ENCODE measurements at places on chromosomes 7 and 10. TPM values are rescaled to one million over a fixed set of nuclear protein-coding genes. Genes with fewer than 3 reads are reported as not detected.

The TMEM184A gene
- 0.45 TPM for polyA plus RNA-seq

The TRIM50 gene
- 0.15 TPM for polyA plus RNA-seq

GRCh38 chr7:5705318-5705717 is 76.1 kb downstream of the RNF216 start:
- DNase-seq = no peak

DNA sequence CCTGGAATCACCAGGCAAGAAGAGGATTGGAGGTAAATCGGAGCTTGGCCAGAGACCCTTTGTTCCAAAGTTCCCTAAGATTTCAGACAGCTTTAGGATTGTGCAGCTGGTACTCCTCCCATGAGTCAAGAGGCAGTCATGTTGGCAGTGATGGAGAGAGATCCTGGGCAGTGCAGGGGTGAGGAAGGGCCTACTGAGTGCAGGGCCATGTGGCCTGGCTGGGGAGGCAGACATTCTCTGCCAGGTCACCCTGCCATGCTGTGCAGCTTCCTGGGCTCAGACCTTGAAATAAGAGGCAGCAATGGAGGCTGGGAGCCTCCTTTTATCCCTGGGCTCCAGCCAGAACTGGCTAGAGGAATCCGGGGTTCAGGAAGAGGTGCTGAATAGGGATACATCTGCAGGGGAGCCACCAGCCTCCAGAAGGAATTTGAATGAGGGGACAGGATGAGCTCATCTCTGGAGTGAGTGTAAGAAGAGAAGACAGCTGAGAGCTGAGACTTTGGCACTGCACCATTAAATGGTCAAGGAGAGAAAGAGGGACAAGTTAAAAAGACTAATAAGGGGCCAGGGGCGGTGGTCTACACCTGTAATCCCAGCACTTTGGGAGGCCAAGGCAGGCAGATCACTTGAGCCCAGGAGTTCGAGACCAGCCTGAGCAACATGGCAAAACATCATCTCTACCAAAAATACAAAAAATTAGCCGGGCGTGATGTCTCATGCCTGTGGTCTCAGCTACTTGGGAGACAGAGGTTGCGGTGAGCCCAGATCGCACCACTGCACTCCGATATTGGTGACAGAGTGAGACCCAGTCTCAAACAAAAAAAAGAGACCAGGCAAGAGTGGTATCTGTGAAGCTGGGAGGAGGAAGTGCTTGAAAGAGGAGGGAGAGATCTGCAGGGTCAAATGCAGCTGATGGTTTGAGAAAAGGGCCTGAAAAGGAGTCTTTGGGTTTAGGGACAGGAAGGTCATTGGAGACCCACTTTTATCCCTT is 12.0 kb downstream of the SFTPD start:
- DNase-seq = no peak

DNA sequence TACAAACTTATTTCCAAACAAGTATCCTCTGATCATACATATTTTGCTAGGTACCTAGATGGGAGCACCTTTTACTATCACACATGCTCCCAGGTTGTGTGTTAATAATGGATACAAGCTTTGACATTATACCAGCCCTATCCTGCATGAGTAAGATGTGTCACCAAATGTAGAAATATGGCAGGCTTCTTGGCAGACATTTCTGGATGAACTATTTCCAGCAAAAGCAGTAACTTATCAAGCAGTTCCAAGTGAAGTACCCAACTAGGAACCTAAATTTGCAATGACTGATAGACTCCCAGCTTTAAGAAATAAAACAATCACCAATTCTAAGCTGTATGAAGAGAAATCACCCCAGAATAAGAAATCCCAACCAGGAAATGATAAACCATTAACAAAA is 103.7 kb upstream of the TMEM72 start:
- DNase-seq = no peak

All from heart right ventricle (tissue), 16 donors.